ENCODE measurements at places on chromosomes 4 and X.
A peak's percentile ranks its signal among the peaks of the same experiment; 100 is the strongest.

- no peak for DNase-seq
Measured at GRCh38 chr4:3402491-3403347, 39.0 kb upstream of the HGFAC start.

DNA sequence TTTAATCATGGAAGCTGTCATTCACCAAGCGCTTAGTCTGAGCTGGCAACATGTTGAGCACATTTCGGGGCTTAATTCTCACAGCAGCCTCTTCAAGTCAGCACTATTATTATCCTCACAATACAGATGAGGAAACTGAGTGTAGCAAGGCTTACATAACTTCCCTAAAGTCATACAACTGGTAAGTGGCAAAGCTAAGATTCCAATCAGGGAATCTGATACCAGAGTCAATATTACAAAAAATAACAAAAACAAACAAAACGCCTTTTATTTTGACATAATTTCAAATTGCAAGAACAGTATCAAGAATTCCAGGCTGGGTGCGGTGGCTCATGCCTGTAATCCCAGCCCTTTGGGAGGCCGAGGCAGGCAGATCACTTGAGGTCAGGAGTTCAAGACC is 120.4 kb upstream of the DUSP21 start:
- DNase-seq: no peak

- peak; percentile 10 for DNase-seq
Measured at GRCh38 chr4:107931775-107932321, 499 bp downstream of the CYP2U1 start.

DNA sequence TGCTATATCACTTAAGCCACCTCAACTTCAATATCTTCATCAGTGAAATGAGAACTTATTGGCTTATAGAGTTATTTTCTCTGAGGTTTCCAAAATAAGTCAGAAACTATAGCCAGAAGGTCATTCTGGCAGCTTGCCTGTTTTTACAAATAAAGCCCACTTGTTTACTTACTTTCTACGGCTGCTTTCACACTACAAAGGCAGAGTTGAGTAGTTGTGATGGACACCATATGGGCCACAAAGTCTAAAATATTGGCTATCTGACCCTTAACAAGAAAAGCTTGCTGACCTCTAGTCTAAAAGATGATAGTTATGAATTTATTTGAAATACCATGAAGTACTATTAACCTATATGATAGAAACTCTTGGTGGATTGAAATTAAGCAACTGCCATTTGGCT is 67.3 kb upstream of the ATOH1 start:
- no peak for DNase-seq

DNA sequence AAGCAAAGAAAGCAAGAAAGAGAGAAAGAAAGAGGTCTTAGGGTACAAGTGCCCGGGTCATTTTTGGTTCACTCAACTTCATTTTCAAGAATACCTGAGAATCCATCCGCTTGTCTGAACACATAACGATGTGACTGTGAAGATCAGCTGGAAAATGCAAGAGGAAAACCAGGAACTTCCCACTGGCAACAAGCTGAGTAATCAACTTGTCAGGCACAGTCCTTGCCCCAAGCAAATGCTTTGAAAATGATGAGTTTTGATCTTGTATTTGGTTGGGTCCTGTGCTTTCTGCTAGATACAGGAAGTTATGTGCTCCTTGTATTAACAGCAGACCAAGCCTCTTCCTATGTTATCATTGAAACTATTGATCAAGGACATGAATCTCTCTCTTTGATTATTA is 239.1 kb downstream of the ASMT start:
- no peak for DNase-seq

DNA sequence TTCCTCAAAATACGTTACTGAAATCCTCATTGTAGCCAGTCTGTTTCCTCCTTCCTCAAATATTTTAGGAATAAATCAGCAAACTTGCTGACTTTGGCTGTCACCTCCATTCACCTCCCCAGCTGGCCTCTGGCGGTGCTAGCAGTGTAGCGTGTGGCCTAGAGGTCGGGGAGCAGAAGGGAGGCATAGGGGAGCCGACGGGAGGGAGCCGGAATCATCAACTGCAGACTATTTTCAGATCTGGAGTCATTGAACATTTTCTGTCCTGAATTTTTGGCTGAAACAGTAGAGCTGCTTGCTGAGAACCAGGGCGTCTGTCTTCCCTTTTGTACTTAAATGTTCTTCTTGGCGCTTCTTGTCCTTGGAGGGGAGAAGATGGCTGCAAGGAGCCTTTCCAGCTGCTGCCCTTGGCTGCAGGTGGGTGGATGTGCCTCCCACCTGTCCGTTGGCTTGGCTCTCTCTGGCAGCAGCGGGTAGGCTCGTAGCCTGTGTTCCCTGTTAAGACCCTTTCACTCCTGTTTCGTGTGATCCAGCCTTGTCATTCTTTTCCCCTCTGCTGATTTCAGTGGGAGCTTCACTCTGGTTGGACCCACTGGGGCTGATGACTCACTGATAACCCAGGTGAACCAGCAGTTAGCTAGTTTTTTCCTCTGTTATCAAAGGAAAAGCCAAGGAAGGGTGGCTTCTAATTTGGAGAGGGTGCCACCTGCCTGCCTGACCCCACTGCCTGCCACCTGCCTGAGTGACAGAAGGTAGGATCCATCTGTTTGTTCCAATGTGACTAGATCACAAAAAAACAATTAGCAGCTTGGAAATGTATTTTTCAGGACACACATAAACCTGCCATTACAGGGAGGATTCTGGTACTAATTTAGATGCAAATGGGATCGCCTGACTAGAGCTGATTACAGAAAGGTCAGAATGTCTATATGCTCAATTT is 135.9 kb downstream of the GATB start:
- no peak for DNase-seq

DNA sequence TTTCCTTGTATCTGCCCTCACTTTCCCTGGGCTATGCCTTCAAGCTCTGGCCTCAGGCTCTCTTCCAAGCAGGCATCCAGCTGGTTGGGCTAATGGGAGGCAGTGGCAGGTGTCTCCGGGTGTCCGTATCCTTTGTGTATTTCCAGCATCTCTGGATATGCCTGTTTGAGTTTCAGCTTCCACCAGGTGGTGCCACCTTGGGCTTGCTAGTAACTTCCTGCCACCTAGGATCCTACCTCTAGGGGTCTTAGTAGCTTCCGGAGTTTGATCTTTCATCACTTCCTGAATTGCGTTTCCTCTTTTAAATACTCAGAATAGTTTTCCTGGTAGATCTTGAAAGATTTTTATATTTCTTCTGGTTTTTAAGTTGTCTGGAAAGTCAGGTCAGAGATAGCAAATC is 23.2 kb upstream of the ANOS1 start:
- DNase-seq: peak; percentile 19

DNA sequence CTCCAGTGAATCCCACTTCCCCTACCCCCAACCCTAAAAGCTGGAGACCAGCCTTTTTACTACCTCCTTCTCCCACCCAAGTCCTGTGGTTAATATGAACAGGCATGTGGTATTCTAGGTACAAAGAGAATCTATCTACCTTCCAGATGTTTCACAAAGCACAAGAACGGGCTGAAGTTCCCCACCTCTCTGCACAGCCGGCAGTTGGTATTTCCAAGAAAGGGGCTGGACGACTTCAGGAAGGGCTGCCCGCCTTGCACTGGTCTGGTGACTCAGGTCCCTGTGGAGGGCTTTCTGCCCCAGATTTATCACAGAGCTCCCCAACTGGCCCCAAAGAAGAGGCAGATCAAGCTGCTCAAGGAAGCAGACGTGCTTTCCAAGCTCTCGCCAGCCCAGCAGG is 4.5 kb downstream of the FAM47E start:
- DNase-seq: no peak

GRCh38 chr4:56386091-56386490 is 1.2 kb downstream of the AASDH start:
- no peak for DNase-seq

GRCh38 chrX:137033774-137034507 is at the start of gene GPR101:
GPR101 (minus strand) TSS chrX:137033995; CDS start chrX:137031674, 2,321 bp downstream.
- DNase-seq: peak; percentile 17

DNA sequence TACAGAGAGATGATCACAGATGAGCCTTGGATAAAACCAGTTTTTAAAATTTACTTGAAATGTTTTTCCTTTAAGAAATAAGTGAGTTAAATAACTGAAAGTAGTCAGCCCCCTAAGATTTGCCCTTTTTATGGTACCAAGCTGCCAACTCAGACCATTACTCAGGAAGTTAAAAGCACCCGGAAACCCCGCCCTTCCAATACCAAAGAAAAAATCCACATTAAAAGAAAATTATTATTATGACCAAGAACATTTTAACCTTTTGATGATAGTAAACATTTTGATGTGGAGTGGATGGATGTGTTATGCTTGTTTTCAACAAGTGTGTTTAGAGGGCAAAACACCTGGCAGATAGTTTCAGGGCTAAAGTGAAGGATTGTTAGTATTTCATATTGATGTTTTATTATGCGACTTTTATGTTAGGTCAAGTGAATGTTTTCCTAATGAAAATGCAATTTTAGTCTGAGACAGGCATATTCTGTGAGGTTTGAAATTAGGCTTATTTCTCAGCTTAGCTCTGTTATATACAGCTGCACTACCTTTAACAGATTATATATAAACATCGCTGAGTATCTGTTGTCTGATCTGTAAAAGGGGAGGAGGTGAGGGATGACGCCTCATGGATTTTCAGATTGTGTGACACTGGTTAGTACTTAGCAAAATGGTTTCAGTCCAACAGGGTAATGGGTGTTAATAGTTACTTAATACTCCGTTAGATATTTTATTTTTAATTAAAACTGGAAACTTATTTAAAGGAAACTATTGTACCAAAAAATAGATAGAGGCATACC is 89.0 kb downstream of the KDM6A start:
- no peak for DNase-seq

DNA sequence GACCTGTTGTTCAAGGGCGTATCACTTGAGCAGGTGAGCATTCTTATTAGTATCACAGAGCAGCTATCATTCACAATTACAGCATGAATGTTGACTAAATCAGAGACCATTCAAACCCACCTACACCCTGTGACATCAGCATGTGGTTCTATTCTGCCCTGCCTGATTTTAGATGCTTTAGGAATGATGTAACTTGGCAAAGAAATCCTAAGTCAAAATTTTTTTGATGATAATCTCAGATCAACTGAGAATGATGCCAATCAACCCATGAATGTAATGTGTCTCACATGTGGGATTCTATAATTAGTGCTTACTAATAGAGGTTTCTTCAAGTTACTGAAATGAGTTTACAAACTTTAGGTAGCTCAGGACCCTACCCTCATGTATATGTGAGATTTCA is 13.4 kb upstream of the CHIC2 start:
- DNase-seq: no peak

- no peak for DNase-seq
Measured at GRCh38 chrX:119583431-119584059, 9.2 kb downstream of the UBE2A start.

GRCh38 chrX:155056877-155057792 is 13.8 kb downstream of the CMC4 start:
- DNase-seq: peak; percentile 67

All from iPS-NIHi11 (cell line).